Keratinocyte (primary cell): ENCODE measurements at places on chromosomes 12 and 14. TPM values are rescaled to one million over a fixed set of nuclear protein-coding genes. Genes with fewer than 3 reads are reported as not detected.
A peak's percentile ranks its signal among the peaks of the same experiment; 100 is the strongest.

GRCh38 chr12:89244536-89244935, 107.8 kb downstream of the DUSP6 start:
- DNase-seq: no peak
- H3K27me3 ChIP-seq: no peaks in the 10 kb centered on the region
- no peak overlapping the region for H3K4me3 ChIP-seq
- H3K36me3 ChIP-seq: no peaks in the 10 kb centered on the region
- H3K4me1 ChIP-seq: peaks cover 20% of the 10 kb centered on the region
- no peak overlapping the region for H3K27ac ChIP-seq

DNA sequence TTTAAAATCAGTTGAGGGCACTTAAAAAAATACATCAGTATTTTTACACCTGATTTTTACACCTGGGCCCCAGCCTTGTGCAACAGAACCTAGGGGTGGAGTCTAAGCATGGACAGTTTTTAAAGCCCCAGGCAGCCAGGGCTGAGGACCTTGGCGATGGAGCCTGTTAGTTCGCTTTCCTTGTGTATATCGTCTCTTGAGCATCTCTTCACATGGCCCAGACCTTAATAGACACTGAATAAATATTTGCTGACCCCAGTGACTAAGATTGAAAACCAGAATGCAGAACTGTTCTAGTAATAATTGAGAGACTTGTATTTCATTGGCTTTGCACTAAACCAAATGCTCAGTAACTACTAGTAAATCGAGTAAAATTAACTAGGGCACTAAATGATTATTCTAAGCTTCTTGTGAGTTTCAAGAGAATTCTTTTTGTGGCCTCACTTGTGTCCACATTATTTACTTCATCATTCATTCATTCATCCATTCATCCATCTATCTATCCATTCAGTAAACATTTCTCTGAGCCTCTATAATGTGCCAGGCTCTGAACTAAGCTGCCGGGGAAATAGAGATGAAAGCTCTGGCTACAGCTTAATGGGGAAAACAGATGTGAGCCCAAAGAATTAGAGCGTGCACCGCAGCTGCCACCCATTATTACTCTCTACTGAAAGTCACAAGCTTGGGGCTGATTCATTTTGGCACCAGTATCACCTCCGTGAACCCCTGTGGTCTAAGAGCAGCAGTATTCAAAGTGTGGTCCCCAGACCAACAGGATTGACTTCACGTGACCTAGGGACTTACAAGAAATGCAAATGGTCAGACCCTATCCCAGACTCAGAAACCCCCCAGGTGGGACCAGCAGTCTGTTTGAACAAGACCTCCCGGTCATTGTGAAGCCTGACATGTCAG, 30.7 kb upstream of the BCL7A start:
- H3K4me3 ChIP-seq: no peak overlapping the region
- H3K36me3 ChIP-seq: no peaks in the 10 kb centered on the region
- H3K27me3 ChIP-seq: no peaks in the 10 kb centered on the region

GRCh38 chr12:81944886-81945285, 185.7 kb upstream of the PPFIA2 start:
- no peaks in the 10 kb centered on the region for H3K36me3 ChIP-seq
- no peak for DNase-seq
- H3K4me3 ChIP-seq: no peak overlapping the region
- no peaks in the 10 kb centered on the region for H3K27me3 ChIP-seq
- H3K4me1 ChIP-seq: no peaks in the 10 kb centered on the region

DNA sequence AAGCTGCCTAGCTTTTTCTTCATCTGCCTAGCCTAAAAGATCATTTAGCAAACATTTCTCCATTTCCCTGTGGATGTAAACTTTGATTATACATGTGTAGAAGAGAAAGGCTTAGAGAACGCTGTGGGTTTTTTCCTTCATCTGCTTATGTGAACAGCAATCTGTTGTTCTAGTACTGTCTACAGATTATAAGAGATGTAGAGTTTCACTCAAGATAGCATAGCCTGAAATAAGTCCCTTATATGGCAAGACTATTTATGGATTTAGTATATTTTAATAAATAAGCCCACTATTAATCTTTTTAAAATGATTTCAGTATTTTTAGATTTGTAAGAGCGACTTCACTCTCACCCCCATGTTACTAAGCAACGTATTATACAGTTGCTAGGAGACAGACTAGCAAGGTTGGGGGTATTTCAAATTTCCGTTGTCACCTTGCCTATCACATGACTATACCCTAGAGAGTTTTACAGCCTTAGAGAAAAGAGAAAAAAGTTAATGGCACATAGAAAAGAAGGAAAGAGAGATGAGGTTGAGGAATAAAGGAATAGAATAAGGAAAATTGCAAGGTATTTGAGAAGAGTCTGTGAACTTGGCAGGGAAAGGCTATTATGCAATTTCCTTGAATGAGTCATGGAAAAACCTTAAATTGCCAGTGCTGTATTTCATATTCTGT, 12.2 kb upstream of the TUBA1A start:
- no peaks in the 10 kb centered on the region for H3K36me3 ChIP-seq
- no peak for DNase-seq
- no peaks in the 10 kb centered on the region for H3K27me3 ChIP-seq
- peak overlapping the region; percentile 38 for H3K27ac ChIP-seq
- peaks cover 24% of the 10 kb centered on the region for H3K4me1 ChIP-seq

The EGLN3 gene
- 4.7 to 13.3 TPM (median 9.3 TPM) in 3 replicates for polyA plus RNA-seq

GRCh38 chr12:25404955-25405354, 148.1 kb downstream of the LMNTD1 start:
- H3K4me3 ChIP-seq: no peak overlapping the region
- H3K36me3 ChIP-seq: no peaks in the 10 kb centered on the region
- H3K27ac ChIP-seq: no peak overlapping the region
- H3K27me3 ChIP-seq: no peaks in the 10 kb centered on the region
- peaks cover 2% of the 10 kb centered on the region for H3K4me1 ChIP-seq

The CATSPERB gene
- 0.49 to 1.1 TPM (median 1.1 TPM) in 3 replicates for polyA plus RNA-seq

The BHLHE41 gene
- polyA plus RNA-seq: 1.4 to 6.0 TPM (median 1.7 TPM) in 3 replicates

The SMCO2 gene
- polyA plus RNA-seq: 0.22 to 0.70 TPM (median 0.49 TPM) in 3 replicates

GRCh38 chr12:10740182-10740581, 17.1 kb upstream of the YBX3 start:
- H3K27me3 ChIP-seq: no peaks in the 10 kb centered on the region
- no peak for DNase-seq
- peaks cover 9% of the 10 kb centered on the region for H3K4me1 ChIP-seq
- H3K27ac ChIP-seq: no peak overlapping the region
- no peak overlapping the region for H3K4me3 ChIP-seq

The RNASE2 gene
- not detected in 3 replicates for polyA plus RNA-seq

GRCh38 chr12:132227782-132228475, 83.7 kb downstream of the NOC4L start:
- peaks cover 32% of the 10 kb centered on the region for H3K27me3 ChIP-seq
- H3K27ac ChIP-seq: no peak overlapping the region
- H3K4me3 ChIP-seq: no peak overlapping the region

The KRT78 gene
- polyA plus RNA-seq: 0.49 to 1.7 TPM (median 0.96 TPM) in 3 replicates

The CYP46A1 gene
- 0.01 TPM in 2 of 3 replicates, not detected in the other for polyA plus RNA-seq

DNA sequence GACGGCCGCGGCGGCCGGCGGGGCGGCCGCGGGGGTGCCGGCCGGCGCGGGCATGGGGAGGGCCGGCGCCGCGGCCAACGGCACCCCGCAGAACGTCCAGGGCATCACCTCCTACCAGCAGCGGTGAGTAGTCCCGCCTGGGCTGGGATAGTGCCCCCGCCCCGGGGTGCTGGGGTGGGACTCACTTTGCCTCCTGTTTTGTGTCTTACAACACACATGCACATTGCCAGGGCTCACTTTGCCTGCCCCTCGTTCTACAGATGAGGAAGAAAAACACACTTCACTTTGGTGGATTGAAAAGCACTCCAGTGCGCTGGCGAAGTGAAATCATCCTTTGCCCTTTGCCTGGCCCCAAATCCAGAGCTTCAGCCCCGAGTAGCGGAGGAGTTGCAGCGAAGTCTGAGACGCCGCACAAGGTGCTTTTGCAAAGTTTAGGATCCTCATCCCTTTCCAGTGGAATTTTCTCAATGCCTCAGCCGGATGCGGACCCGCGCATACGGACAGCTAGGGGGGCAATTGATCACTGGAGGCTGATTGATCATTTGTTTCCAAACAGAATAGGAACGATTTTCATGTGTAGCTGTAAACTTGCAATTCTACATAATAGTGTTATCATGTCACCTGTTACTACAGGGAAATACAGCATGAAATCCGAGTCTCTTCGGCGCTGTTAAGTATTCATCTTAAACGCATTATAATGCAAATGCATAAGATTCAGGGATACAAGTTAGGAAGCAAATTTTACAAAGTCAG, 3.6 kb upstream of the NPAS3 start:
- H3K27me3 ChIP-seq: peaks cover 77% of the 10 kb centered on the region
- DNase-seq: no peak
- H3K36me3 ChIP-seq: no peaks in the 10 kb centered on the region
- no peak overlapping the region for H3K4me3 ChIP-seq
- no peaks in the 10 kb centered on the region for H3K4me1 ChIP-seq

GRCh38 chr14:88877192-88877591, 52.7 kb downstream of the TTC8 start:
- no peak for DNase-seq
- H3K4me1 ChIP-seq: peaks cover 10% of the 10 kb centered on the region
- no peak overlapping the region for H3K4me3 ChIP-seq

DNA sequence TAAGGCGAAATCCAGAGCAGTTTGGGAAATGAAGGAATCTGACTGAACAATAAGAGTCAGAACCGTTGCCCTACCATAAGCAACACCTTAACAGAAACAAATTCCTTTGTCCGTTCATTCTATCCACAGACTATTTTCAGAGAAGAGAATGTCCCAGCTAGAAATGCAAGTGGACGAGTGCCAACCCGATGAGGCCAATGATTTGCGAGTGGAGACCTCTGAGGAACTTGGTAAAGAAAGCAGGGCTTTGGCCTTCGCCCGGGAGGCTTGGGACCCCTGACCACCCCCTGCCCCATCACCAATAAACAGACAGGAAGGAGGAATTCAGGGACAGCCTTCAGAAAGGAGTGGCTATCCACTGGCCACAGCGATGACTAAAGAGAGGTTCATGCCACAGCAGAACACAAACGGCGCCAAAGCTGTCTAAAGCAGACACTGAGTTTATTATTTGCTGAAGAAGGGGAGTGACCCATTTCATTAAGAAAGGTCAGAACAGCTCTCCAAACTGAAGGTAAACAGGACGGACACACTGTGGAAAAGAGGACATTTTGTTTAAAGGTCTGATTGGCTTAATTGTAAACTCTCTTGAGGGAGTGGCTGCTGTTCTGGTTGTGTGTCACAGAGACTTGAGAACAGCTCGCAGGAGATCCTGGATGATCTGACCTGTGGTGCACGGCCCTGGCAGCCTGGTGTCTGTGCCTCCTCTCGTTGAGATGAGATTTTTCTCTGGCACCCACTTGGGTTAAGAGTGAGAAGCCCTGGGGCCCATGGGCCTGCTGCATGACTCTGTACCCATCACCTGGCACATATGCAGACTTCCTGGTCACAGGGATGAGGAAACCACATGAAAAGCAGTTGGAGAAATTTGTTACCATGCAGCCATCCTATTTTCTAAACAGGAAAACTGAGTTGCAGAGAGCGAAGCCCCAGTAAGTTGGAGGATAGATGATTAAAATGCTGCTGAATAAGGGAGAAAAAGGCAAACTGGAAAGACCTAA, 142.0 kb upstream of the PZP start:
- no peaks in the 10 kb centered on the region for H3K36me3 ChIP-seq
- H3K27me3 ChIP-seq: no peaks in the 10 kb centered on the region
- DNase-seq: no peak
- H3K4me1 ChIP-seq: peaks cover 14% of the 10 kb centered on the region
- no peak overlapping the region for H3K27ac ChIP-seq

GRCh38 chr14:91063119-91063518, 2.7 kb upstream of the RPS6KA5 start:
- H3K36me3 ChIP-seq: no peaks in the 10 kb centered on the region
- no peaks in the 10 kb centered on the region for H3K27me3 ChIP-seq
- DNase-seq: no peak
- H3K27ac ChIP-seq: no peak overlapping the region

DNA sequence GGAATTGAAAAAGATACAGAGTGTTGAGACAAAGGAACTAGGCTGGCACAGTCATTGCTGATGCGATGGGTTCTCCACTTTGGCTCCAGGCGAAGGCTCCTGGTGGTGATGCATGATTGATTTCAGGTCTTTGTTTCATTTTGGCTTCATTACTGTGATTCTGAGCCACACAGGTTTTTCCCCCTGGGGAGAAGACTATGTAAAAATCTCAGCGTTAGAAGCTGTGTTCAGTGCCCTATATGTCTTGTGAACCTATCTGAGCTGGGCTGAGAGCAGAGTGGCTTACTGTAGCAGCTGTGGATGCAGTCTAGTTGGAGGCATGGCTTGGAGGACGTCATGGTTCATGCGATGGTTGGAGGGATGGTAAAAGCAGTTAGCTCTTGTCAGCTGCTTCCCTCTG, 54.0 kb downstream of the GPATCH2L start:
- peaks cover 18% of the 10 kb centered on the region for H3K36me3 ChIP-seq
- H3K4me3 ChIP-seq: no peak overlapping the region
- no peak overlapping the region for H3K27ac ChIP-seq
- DNase-seq: no peak

- H3K27me3 ChIP-seq: no peaks in the 10 kb centered on the region
- no peaks in the 10 kb centered on the region for H3K4me1 ChIP-seq
- peaks cover 32% of the 10 kb centered on the region for H3K36me3 ChIP-seq
- no peak overlapping the region for H3K27ac ChIP-seq
Measured at GRCh38 chr12:132024758-132025157, 75.0 kb downstream of the EP400 start.

DNA sequence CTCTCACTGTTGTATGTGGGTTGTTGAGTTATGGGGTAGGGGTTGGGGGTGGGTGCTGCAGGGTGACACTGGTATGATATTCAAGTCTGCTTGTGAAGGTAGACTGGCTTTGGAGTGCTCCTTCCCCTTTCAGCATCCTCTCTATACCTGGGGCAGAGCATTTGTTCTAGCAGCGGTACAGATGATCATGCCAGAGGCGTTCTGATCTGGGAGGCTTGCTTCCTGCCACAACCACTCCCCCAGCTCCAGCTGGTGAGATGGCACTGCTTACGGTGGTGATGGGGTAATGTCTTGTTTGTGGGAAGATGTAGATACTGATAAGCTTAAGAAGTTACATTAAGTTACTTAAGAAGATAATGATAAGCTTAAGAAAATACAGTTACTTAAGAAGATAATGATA, 131.8 kb downstream of the ERC1 start:
- H3K27me3 ChIP-seq: no peaks in the 10 kb centered on the region
- H3K4me1 ChIP-seq: peaks cover under 1% of the 10 kb centered on the region
- DNase-seq: no peak
- H3K4me3 ChIP-seq: no peak overlapping the region
- H3K36me3 ChIP-seq: no peaks in the 10 kb centered on the region

The DPPA3 gene
- polyA plus RNA-seq: not detected in 3 replicates

DNA sequence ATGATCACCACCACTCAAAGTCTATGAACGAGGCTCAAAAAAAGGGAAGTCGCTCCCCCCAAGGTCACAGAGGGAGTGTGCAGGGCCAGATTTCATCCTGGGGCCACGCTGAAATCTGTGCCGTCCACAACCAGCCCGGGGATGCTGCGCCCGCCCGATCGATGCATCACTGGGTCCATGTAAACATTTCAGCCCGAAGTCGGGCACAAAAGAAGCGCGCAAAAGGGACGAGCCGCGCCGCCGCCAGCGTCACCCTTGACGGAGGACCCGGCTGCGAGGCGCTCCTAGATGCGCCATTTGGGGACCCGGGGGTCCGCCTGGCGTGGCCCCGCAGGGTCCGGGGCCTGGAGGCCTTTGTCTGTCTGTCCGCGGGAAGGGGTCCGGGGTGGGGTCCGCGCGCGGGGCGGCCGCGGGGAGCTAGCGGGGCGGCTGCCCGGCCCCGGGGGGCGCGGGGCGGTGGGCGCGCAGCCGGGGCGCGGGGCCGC, 503 bp downstream of the FBXO21 start:
- peak overlapping the region; percentile 49 for H3K27ac ChIP-seq
- H3K4me1 ChIP-seq: peaks cover 11% of the 10 kb centered on the region
- DNase-seq: no peak
- H3K27me3 ChIP-seq: no peaks in the 10 kb centered on the region
- H3K36me3 ChIP-seq: peaks cover 7% of the 10 kb centered on the region
- peak overlapping the region; percentile 95 for H3K4me3 ChIP-seq

The FAM90A1 gene
- 0.04 to 0.05 TPM in 2 of 3 replicates, not detected in the other for polyA plus RNA-seq

The SH2B3 gene
- polyA plus RNA-seq: 4.2 to 11.3 TPM (median 7.7 TPM) in 3 replicates
